ENCODE measurements at places on chromosomes 5 and 9. TPM values are rescaled to one million over a fixed set of nuclear protein-coding genes. Genes with fewer than 3 reads are reported as not detected.

SPATA31E1 gene
- total RNA-seq: not detected

NDOR1 gene
- 16.8 TPM for total RNA-seq

PDLIM4 gene
- total RNA-seq: 59.6 TPM

SVEP1 gene
- 5.5 TPM for total RNA-seq

CDKN2B-AS1 gene
- 0.89 TPM for total RNA-seq

CAVIN4 gene
- 0.17 TPM for total RNA-seq

IFNK gene
- total RNA-seq: not detected

DDX46 gene
- 15.1 TPM for total RNA-seq

PCDHB12 gene
- not detected for total RNA-seq

PPP1R26 gene
- 7.9 TPM for total RNA-seq

DMRT2 gene
- total RNA-seq: not detected

BHMT2 gene
- 1.3 TPM for total RNA-seq

SHOC1 gene
- under 0.01 TPM for total RNA-seq

NIPAL4 gene
- total RNA-seq: not detected

SLC27A6 gene
- total RNA-seq: 0.17 TPM

CARD6 gene
- 2.4 TPM for total RNA-seq

OLFM1 gene
- total RNA-seq: 0.17 TPM

WNT8A gene
- not detected for total RNA-seq

PCDHA9 gene
- total RNA-seq: not detected

RELL2 gene
- total RNA-seq: 1.9 TPM

RNF208 gene
- total RNA-seq: 1.2 TPM

PCDHA11 gene
- not detected for total RNA-seq

BTNL8 gene
- total RNA-seq: not detected

ADAMTSL2 gene
- total RNA-seq: not detected

SLC45A2 gene
- total RNA-seq: under 0.01 TPM

SLC9A3 gene
- total RNA-seq: 1.5 TPM

CNTFR gene
- total RNA-seq: not detected

TAS2R1 gene
- total RNA-seq: not detected

PCDHGA5 gene
- total RNA-seq: 0.15 TPM

DMRTA1 gene
- total RNA-seq: 0.17 TPM

OLFML2A gene
- 4.9 TPM for total RNA-seq

RASEF gene
- total RNA-seq: not detected

AMBP gene
- total RNA-seq: not detected

IFNA21 gene
- total RNA-seq: not detected

TEX10 gene
- total RNA-seq: 21.3 TPM

RANBP17 gene
- 4.7 TPM for total RNA-seq

APC gene
- total RNA-seq: 22.4 TPM

PCDH12 gene
- total RNA-seq: under 0.01 TPM

LIX1 gene
- not detected for total RNA-seq

SPATA31C1 gene
- total RNA-seq: not detected

UBE2QL1 gene
- not detected for total RNA-seq

KCTD16 gene
- 0.17 TPM for total RNA-seq

MACROH2A1 gene
- total RNA-seq: 226 TPM

Measured in bronchus fibroblast of lung (primary cell).